T47D (cell line): ENCODE measurements at places on chromosomes 16 and 17.

DNA sequence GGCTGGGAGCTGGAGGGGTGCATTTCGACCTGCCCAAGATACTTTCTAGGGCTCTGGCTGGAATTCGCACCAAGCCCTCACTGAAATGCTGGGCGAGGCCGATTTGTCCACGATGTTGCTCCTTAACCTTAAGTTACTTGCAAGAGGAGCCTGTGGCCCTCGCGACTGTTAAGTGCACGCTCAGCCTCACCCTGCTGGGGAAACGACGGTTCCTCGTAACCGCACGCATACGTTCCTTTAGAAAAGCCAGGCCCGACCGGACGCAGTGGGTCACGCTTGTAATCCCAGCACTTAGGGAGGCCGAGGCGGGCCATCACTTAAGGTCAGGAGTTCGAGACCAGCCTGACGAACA, 607 bp upstream of the NCOR1 start:
- DNase-seq, result no peak

DNA sequence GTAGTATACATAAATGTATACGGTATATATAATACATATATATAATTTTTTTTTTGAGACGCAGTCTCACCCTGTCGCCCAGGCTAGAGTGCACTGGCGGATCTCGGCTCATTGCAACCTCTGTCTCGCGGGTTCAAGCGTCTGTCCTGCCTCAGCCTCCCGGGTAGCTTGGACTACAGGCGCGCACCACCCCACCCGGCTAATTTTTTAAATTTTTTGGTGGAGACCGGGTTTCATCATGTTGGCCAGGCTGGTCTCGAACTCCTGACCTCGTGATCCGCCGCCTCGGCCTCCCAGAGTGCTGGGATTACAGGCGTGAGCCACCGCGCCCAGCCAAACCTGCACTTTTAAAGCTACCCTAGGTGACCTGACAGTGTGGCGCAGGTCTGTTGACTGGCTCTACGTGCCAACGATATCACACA, 745 bp downstream of the PAM16 start:
- no peak for DNase-seq

DNA sequence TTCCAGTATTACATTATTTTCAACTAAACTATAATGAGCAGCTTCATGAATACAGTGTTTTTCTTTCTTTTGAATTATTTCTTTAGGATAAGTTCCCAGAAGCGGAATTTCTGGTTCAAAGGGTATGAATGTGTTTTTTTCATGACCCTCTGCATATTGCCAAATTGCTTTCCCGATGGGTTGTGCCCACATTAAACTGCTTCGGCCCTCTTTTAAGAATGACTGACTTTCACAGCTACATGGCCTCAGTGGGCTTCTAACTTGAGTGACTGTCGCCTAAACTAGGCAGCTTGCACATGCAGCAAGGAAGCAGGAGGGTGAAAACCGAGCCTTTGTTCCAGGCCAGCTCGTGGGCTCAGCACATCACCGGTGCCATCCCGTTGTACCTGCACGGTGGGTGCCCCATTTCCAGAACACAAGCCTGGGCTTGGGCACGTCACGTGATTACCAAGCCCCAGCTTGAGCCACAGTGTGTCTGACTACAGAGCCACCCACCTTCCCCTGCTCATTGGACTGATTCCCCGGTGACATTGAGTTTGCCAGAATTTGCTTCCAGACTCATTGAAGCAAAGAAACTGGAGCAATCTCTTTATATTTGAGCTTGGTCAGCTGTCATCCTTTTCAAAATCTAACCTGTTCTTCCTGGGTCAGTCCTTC, 112.8 kb downstream of the CLEC16A start:
- DNase-seq, result no peak

DNA sequence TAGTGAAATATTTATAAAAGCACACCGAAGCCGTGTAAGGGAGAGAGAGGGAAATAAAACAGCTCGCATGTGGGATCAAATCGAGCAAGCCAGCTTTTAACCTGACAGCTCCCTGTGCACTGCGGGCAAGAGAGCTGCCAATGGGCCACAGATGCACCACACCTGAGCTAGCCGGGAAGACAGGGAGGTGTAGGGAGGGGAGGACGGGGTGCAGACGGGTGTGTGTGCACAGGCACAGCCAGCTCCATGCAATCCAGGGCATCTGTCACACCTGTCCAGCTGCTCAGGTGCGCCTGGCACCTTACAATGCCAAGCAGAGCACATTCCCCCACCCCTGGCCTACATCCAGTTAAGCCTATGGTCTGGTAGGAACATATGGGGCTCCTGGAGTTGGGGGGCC, 70.0 kb downstream of the C16orf78 start:
- no peak for DNase-seq

DNA sequence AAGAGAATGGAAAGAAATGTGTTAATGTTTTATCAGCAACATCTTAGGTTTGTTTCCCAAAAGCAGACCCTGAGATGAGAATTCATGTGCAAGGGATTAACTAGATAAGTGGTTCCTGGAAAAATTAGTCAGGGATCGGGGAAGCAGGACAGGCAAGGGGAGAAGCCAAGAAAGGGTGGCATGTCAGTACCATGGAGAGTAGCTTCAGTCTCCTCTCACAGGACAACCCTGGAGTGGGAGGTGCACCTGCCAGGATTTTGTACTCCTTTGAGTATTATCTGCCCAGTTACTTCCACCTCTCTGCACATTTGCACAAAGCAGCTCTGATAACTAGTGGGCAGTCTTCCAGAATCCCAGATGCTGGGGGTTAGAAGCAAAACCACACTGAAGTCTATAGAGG, 117.0 kb downstream of the RGS9 start:
- peak; percentile 62 for DNase-seq
